ENCODE measurements at places on chromosomes 3 and 15. TPM values are rescaled to one million over a fixed set of nuclear protein-coding genes. Genes with fewer than 3 reads are reported as not detected.

C3orf20 gene
- 0.24 TPM for total RNA-seq

SLC51A gene
- total RNA-seq: not detected

ZNF385D gene
- total RNA-seq: not detected

GOLGA6L7 gene
- not detected for total RNA-seq

INSYN1 gene
- total RNA-seq: not detected

RLBP1 gene
- not detected for total RNA-seq

CELSR3 gene
- 7.4 TPM for total RNA-seq

LDHAL6B gene
- not detected for total RNA-seq

GBE1 gene
- 22.7 TPM for total RNA-seq

CIDEC gene
- total RNA-seq: not detected

MAP6D1 gene
- total RNA-seq: 1.1 TPM

APBA2 gene
- total RNA-seq: 4.4 TPM

NR2F2 gene
- not detected for total RNA-seq

MCF2L2 gene
- total RNA-seq: 3.9 TPM

AGBL1 gene
- total RNA-seq: not detected

PLSCR5 gene
- not detected for total RNA-seq

SH2D7 gene
- 0.07 TPM for total RNA-seq

FGD5 gene
- not detected for total RNA-seq

CCDC51 gene
- total RNA-seq: 15.9 TPM

GNAT1 gene
- total RNA-seq: not detected

MAP2K5 gene
- 21.2 TPM for total RNA-seq

LTK gene
- total RNA-seq: 0.49 TPM

GNAI2 gene
- total RNA-seq: 460 TPM

ITIH3 gene
- total RNA-seq: not detected

HRG gene
- not detected for total RNA-seq

AADACL2 gene
- not detected for total RNA-seq

AMOTL2 gene
- not detected for total RNA-seq

GOLGA6L4 gene
- 1.2 TPM for total RNA-seq

GOLGA8T gene
- total RNA-seq: not detected

KCNAB1 gene
- 0.12 TPM for total RNA-seq
